ENCODE measurements at places on chromosomes 6 and 20. TPM values are rescaled to one million over a fixed set of nuclear protein-coding genes. Genes with fewer than 3 reads are reported as not detected.

Gene PXT1
- total RNA-seq, result not detected

Gene PRL
- 0.06 TPM for total RNA-seq

Gene ITCH
- 52.2 TPM for total RNA-seq

Gene OPN5
- total RNA-seq, result not detected

Gene NKX2-4
- total RNA-seq, result not detected

Gene ADGRF4
- 8.2 TPM for total RNA-seq

Gene ELOVL5
- total RNA-seq, result 115 TPM

Gene SLC2A4RG
- 46.7 TPM for total RNA-seq

Gene PTCHD4
- 0.26 TPM for total RNA-seq

Gene MOG
- total RNA-seq, result not detected

Gene RANBP9
- 48.4 TPM for total RNA-seq

Gene PACSIN1
- total RNA-seq, result 0.44 TPM

Gene TRIM15
- not detected for total RNA-seq

Gene HLA-DPB1
- 249 TPM for total RNA-seq

Gene FABP7
- not detected for total RNA-seq

Gene FAM83D
- 0.14 TPM for total RNA-seq

Gene RAET1L
- not detected for total RNA-seq

Gene MAS1
- not detected for total RNA-seq

Gene OSBPL2
- total RNA-seq, result 27.8 TPM
